PC-9 (cell line): ENCODE measurements at places on chromosomes 4 and X. TPM values are rescaled to one million over a fixed set of nuclear protein-coding genes. Genes with fewer than 3 reads are reported as not detected.

The RNF150 gene
- 0.15 and 0.75 TPM in 2 replicates for total RNA-seq

The NEUROG2 gene
- not detected in 2 replicates for total RNA-seq

The GATB gene
- 23.5 and 24.2 TPM in 2 replicates for total RNA-seq

The ETDB gene
- not detected in 2 replicates for total RNA-seq

The MAGEB10 gene
- not detected in 2 replicates for total RNA-seq

DNA sequence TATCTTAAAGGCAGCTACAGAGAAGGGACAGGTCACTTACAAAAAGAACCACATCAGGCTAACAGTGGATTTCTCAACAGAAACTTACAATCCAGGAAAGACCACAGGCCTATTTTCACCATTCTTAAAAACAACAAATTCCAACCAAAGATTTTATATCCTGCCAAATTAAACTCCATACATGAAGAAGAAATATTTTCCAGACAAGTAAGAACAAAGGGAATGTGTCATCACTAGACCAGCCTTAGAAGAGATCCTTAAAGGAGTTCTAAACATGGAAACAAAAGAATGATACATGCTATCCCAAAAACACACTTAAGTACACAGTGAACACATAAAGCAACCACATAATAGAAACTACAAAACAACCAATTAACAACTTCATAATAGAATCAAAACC, 105.6 kb downstream of the ANXA10 start:
- DNase-seq: no peak
- no peak overlapping the region for H3K4me3 ChIP-seq
- no peaks in the 10 kb centered on the region; the same call in 1 of the 2 replicates for H3K4me1 ChIP-seq
- no peak overlapping the region for H3K27ac ChIP-seq
- no peaks in the 10 kb centered on the region for H3K27me3 ChIP-seq

- no peak for DNase-seq
- H3K36me3 ChIP-seq: no peaks in the 10 kb centered on the region
- H3K4me1 ChIP-seq: no peaks in the 10 kb centered on the region
- no peak overlapping the region for H3K4me3 ChIP-seq
These were observed 10.3 kb downstream of the CTBP1 start for GRCh38 chr4:1238676-1239000.

DNA sequence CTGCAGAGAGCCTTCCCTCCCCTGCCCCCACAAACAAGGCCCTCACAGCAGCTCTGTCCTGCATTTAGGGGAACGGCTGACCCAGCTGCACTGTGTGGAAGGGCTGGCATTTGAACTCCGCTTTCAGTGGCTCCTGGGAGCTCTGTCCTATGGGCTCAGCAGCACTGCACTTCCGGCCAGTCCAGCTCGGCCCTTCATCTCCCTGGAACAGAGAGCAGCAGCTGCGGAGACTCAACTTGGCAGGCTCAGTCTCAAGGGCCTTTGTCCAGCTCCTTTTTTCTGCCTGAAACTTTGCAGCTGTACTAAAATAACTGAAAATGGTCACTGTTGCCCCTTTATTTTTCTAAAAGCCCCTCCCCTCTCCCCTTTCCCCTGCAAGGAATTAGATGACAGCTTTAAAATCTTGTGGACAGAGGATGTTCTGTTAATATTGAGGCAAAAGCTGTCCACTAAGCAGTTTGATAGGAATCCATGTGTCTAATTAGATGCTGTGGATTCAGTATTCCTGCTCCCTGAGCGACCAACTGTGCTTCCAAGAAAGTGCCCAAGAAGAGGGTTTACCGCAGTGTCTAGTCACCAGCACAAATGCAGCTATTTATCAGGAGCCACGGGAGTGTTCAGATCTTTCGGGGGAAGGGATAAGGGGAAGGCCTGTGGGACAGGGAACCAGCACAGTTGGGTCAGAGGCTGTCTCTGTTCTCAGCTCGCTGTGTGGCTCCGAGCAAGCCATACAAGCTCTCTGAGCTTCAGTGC, 133.1 kb downstream of the AFAP1 start:
- no peak overlapping the region for H3K4me3 ChIP-seq
- H3K4me1 ChIP-seq: peaks cover 25% of the 10 kb centered on the region
- H3K27ac ChIP-seq: peak overlapping the region; percentile 60
- no peaks in the 10 kb centered on the region for H3K27me3 ChIP-seq
- H3K36me3 ChIP-seq: peaks cover 16% of the 10 kb centered on the region

DNA sequence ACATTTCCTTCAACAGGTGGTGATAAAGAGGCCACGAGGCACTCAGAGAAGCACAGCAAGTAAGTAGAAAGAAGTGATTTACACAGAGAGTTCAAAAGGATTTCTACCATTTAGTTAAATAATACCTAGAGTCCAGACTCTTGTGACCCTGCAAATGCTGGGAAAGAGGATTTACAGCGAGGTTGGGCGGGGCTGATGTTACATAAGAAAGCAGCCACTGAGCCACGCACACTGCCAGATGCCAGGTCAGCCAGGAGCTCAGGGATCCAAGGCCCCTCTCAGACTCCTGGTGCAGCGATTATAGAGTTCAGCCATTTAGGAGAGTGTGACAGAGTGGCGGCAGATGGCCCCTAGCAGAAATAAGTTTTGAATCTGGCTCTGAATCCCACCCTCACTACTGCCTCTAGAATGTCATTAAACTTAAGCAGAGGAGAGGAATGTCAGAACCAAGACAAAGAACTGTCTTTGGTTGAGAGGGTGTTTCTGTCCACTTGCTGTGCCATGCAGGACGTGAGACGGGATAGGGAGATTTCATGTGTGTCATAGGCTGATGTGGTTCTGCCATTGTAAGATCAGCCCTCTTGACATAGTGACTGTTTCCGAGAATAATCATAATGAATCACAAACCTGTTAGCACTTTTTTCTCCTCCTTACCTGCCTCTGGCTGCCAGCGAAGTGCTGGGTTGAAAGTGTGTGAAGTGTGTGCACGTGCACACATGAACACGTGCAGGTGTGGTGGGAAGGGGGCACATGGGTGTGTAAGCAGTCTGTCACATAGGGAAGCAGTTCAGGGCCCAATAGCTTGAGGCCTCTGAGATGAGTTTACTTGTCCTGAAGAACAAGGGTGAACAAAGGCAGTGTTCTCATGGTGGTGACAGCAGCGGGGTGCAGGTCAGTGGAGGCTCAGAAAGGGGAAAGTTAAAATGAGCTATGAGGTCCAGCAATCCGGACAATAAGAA, 50.1 kb downstream of the MFAP3L start:
- no peak overlapping the region for H3K27ac ChIP-seq
- no peak for DNase-seq
- no peaks in the 10 kb centered on the region for H3K36me3 ChIP-seq
- H3K4me1 ChIP-seq: no peaks in the 10 kb centered on the region
- H3K4me3 ChIP-seq: no peak overlapping the region

GRCh38 chr4:24195991-24196736, 306.3 kb upstream of the PPARGC1A start:
- no peaks in the 10 kb centered on the region for H3K27me3 ChIP-seq
- H3K27ac ChIP-seq: no peak overlapping the region
- no peaks in the 10 kb centered on the region for H3K36me3 ChIP-seq
- no peaks in the 10 kb centered on the region for H3K4me1 ChIP-seq
- no peak overlapping the region for H3K4me3 ChIP-seq
- DNase-seq: no peak

GRCh38 chr4:6502747-6503465, 30.5 kb upstream of the PPP2R2C start:
- H3K4me1 ChIP-seq: no peaks in the 10 kb centered on the region
- H3K27ac ChIP-seq: no peak overlapping the region
- H3K36me3 ChIP-seq: no peaks in the 10 kb centered on the region
- H3K27me3 ChIP-seq: no peaks in the 10 kb centered on the region

DNA sequence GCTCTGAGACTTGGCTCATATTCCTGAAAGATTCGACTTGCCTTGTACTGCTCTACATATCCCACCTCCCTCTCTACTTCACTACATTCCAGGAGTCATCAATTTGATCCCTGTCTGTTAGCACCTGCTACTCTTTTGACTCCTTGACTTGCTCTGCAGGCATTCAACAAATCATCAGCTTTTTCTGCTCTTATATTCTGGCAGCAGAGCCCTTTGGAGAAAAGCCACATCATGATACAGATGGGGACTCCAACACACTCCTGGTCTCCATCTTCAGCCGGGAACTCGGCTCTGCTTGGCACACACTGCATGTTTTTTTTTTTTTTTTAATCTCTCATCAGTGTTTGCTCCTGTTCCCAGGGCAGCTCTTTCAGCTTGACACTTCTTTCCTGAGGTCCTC, 293.2 kb upstream of the LCORL start:
- H3K36me3 ChIP-seq: no peaks in the 10 kb centered on the region
- no peak overlapping the region for H3K4me3 ChIP-seq
- no peaks in the 10 kb centered on the region for H3K4me1 ChIP-seq
- no peak for DNase-seq
- no peaks in the 10 kb centered on the region for H3K27me3 ChIP-seq
